ENCODE measurements at places on chromosomes 5 and 9. TPM values are rescaled to one million over a fixed set of nuclear protein-coding genes. Genes with fewer than 3 reads are reported as not detected.

The HTR4 gene
- not detected for total RNA-seq

- H3K36me3 ChIP-seq = no peaks in the 10 kb centered on the region
- peak; percentile 52 for DNase-seq
- peaks cover under 1% of the 10 kb centered on the region for H3K27me3 ChIP-seq
Observed at GRCh38 chr9:30774326-30774725, 1610.1 kb upstream of the ACO1 start.

DNA sequence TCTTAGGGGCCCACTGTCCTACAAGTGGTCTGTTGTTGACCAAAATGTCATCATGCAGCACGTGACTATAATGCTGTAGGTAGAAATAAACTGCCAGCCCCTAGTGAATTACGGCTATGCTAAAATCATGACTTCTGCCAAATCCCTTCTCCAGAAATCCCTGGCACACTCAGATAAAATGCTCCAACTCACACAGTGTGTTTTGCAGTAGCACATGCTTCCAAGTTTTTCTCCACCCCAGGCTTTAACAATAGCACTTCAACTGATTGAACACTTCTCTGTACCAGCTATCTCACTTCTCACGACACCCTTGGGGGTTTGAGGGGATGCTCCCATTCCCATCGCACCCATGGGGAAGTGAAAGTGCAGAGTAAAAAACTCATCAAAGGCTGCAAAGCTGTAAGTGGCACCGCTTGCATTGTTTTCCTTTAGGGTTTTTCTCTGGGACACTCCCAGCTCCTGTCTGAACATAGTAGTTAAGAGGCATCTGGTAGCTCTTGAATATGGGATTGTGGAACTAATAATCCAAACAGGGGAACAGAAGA, 151.0 kb upstream of the SLC24A2 start:
- no peak overlapping the region for H3K27ac ChIP-seq
- peaks cover 25% of the 10 kb centered on the region for H3K27me3 ChIP-seq
- no peak for DNase-seq

DNA sequence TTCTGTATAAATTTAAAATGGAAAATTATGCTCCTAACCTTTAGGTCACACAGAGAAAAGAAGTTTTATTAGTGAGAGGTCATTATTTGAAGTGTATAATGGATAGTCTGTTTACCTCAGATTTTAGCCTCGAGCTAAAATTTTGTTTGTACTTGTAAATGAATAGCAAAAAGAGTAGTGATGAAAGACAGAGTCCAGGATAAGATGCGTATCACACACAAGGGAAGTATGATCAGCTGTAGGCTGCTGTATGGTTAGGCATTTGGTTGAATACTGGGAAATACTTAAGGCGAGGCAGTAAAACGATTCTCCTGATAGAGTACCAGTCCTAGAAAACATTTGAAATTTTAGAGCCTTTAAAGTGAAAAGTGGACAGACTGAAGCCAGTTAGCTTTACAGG, 92.7 kb downstream of the FBXL7 start:
- H3K4me3 ChIP-seq = no peak overlapping the region
- no peaks in the 10 kb centered on the region for H3K27me3 ChIP-seq
- H3K36me3 ChIP-seq = peaks cover 7% of the 10 kb centered on the region
- H3K27ac ChIP-seq = no peak overlapping the region

DNA sequence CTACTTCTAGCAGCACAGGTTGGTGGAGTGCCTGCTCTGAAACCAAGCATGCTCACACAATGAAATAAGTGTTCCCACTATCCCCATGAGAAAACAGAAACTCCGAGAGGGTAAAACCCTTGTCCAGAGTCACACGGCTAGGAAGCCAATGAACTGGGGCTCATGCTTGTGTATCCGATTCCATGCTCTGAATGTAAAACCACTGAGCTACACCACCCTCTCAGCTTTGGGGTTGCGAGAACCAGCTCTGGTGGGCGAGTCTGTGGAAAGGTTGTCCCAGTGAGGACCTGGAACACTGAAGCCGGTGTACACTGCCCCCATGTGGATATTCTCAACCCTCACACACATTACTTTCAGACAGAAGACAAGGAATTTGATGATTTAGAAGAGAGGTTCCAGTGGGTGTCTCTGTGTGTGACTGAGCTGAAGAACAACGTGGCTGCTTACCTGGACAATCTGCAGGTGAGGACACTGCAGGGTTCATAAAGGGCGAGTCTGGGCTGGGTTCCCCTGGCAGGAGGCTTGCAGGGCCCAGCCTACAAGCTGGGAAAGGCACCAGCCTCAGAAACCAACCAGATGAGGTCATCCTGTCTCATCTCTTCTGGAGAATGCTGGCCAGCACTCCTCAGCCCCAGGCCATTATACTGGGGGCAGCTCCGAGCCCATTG, 37.4 kb downstream of the ARHGEF37 start:
- peak overlapping the region; percentile 76 for H3K27ac ChIP-seq
- H3K36me3 ChIP-seq = peaks cover 11% of the 10 kb centered on the region
- DNase-seq = no peak
- no peaks in the 10 kb centered on the region for H3K27me3 ChIP-seq
- peaks cover 18% of the 10 kb centered on the region for H3K4me1 ChIP-seq

All from chondrocyte (in vitro differentiated cells).